ENCODE measurements at places on chromosomes 7 and 10. TPM values are rescaled to one million over a fixed set of nuclear protein-coding genes. Genes with fewer than 3 reads are reported as not detected.
A peak's percentile ranks its signal among the peaks of the same experiment; 100 is the strongest.

- peaks cover 32% of the 10 kb centered on the region for H3K27me3 ChIP-seq
- no peak overlapping the region for H3K4me3 ChIP-seq
- H3K27ac ChIP-seq, result peak overlapping the region; percentile 23
- no peaks in the 10 kb centered on the region for H3K36me3 ChIP-seq
- H3K4me1 ChIP-seq, result peaks cover 6% of the 10 kb centered on the region
Observed at GRCh38 chr7:43394441-43395130, 188.3 kb upstream of the STK17A start.

GRCh38 chr7:92622685-92623084, 32.5 kb upstream of the FAM133B start:
- no peak for DNase-seq
- H3K27me3 ChIP-seq, result no peaks in the 10 kb centered on the region
- H3K36me3 ChIP-seq, result peaks cover 17% of the 10 kb centered on the region
- peaks cover 31% of the 10 kb centered on the region for H3K4me1 ChIP-seq
- no peak overlapping the region for H3K4me3 ChIP-seq

DNA sequence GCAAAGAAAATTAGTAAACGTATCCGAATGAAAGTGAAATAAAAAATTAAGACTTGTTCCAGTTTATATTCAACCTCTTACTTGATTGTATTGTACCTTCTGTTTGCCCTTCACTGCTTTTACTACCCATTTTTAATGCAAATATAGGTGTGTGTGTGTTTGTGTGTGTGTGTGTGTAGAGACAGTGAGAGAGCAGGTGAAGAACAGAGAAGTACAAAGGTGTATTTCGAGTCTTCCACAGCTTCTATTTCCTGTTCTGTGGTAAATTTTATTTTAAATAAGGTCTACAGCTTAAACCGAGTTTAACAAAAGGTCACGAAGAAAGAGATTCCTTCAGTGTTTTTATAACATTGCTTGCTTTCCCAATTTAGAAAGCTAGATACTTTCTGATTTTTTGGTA, 12.7 kb upstream of the SVIL start:
- peaks cover 92% of the 10 kb centered on the region for H3K4me1 ChIP-seq
- peaks cover 37% of the 10 kb centered on the region for H3K36me3 ChIP-seq
- H3K27ac ChIP-seq, result peak overlapping the region; percentile 97
- H3K4me3 ChIP-seq, result peak overlapping the region; percentile 37
- no peak for DNase-seq
- no peaks in the 10 kb centered on the region for H3K27me3 ChIP-seq

- DNase-seq, result no peak
- no peaks in the 10 kb centered on the region for H3K36me3 ChIP-seq
- H3K4me1 ChIP-seq, result peaks cover 1% of the 10 kb centered on the region
- H3K27ac ChIP-seq, result no peak overlapping the region
- H3K27me3 ChIP-seq, result peaks cover 3% of the 10 kb centered on the region
- H3K4me3 ChIP-seq, result no peak overlapping the region
Observed at GRCh38 chr10:118101501-118101900, 54.8 kb upstream of the RAB11FIP2 start.

GRCh38 chr7:2488272-2488645, 12.1 kb upstream of the GRIFIN start:
- H3K36me3 ChIP-seq, result no peaks in the 10 kb centered on the region
- DNase-seq, result no peak
- no peaks in the 10 kb centered on the region for H3K27me3 ChIP-seq
- peak overlapping the region; percentile 32 for H3K27ac ChIP-seq

GRCh38 chr10:122663516-122664130, 36.0 kb downstream of the C10orf120 start:
- H3K27me3 ChIP-seq, result peaks cover 15% of the 10 kb centered on the region
- no peaks in the 10 kb centered on the region for H3K4me1 ChIP-seq
- no peaks in the 10 kb centered on the region for H3K36me3 ChIP-seq

DNA sequence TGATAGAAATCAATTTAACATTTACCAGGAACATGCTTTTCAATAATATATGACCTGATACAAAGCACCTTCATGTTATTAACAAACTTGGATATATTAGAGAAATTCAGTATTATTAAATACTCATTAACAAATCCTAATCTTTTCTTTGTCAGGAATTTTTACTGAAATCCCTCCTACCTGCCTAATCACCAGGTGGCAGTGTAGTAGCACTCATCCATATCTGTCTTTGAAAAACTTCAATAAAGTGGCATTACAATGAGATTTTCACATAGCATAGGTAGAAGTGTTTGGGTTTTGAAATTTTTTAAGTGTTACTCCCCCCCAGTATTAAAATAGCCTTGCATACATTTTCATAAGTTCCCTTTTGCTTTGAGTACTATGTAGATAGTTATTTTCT, 1246.6 kb upstream of the LRRN3 start:
- H3K27me3 ChIP-seq, result peaks cover 5% of the 10 kb centered on the region
- no peaks in the 10 kb centered on the region for H3K36me3 ChIP-seq
- no peak overlapping the region for H3K4me3 ChIP-seq
- DNase-seq, result no peak
- H3K4me1 ChIP-seq, result no peaks in the 10 kb centered on the region

GIMAP8 gene
- not detected for total RNA-seq

SLC29A3 gene
- 4.4 TPM for total RNA-seq

IGF2BP3 gene
- 70.0 TPM for total RNA-seq

NMT2 gene
- 15.0 TPM for total RNA-seq

HOXA1 gene
- not detected for total RNA-seq
